Heart right ventricle (tissue), 16 donors: ENCODE measurements at places on chromosomes 4 and X. TPM values are rescaled to one million over a fixed set of nuclear protein-coding genes. Genes with fewer than 3 reads are reported as not detected.

The TNIP3 gene
- not detected for total RNA-seq

The CRMP1 gene
- total RNA-seq, result 1.9 TPM

The PROM1 gene
- 3.3 TPM for total RNA-seq

The SSX1 gene
- total RNA-seq, result not detected

The METAP1 gene
- total RNA-seq, result 59.7 TPM

The THOC2 gene
- 22.7 TPM for total RNA-seq

DNA sequence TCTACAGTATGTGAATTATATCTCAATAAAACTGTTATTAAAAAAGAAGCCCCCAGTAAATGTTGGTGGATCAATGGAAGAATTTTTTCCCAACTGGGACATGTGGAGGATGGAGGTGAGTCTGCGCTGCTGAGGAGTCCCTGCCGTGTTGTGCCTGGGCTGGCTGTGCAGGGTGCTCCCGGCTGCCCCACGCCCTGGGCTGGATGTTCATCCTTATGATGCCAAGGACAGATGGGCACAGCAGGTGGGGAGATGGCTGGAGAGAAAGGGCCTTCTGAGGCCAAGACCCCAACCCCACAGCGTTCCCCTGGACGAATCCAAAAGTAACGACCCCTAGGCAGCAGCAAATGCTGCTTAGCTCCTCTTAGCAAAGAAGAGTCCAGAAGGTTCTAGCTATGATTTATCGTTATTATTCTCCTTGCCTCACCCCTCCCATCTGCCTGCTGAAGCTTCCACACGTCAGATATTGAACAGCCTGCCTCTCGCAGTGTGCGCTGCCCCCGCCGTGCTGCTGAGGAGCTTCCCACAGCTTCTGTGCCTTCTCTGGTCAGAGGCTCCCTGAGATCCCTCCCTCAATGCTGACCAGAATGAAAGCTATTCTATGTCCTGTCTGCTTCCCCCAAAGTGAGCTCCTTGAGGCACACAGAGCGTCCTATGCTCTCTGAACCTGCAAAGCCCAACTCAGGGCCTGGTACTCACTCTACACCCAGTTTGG lies 26.5 kb downstream of the HMX1 start:
- DNase-seq, result no peak

- no peak for DNase-seq
These were observed 521.1 kb downstream of the FSTL5 start for GRCh38 chr4:161642708-161643107.

- DNase-seq, result no peak
These were observed 183.8 kb downstream of the FBXO8 start for GRCh38 chr4:174099712-174100111.

- DNase-seq, result no peak
These were observed 1000.0 kb downstream of the CCSER1 start for GRCh38 chr4:91127192-91127591.

- DNase-seq, result no peak
These were observed 98.7 kb upstream of the TLL1 start for GRCh38 chr4:165774326-165774725.

GRCh38 chrX:72102126-72102525 lies 29.6 kb downstream of the RTL5 start:
- no peak for DNase-seq

DNA sequence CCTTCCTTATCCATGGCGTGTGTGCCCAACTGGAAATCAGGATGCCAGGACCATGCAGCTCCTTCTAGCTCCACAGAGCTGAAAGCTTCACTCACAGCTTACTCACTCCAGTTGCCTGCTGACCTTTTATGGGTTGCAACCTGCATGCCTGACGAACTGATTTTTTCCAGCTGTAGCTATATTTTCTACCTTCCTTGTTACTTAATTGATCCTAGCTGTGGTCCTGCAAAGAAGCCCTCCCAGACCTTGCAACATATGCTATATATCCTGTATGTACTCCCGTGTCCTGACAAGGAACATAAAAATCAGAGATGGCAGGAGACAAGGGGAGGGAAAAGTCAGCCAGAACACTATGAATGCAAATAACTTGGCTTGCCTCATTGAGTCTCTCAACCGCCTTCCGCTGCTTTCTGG lies 135.3 kb upstream of the LDB2 start:
- DNase-seq, result no peak

DNA sequence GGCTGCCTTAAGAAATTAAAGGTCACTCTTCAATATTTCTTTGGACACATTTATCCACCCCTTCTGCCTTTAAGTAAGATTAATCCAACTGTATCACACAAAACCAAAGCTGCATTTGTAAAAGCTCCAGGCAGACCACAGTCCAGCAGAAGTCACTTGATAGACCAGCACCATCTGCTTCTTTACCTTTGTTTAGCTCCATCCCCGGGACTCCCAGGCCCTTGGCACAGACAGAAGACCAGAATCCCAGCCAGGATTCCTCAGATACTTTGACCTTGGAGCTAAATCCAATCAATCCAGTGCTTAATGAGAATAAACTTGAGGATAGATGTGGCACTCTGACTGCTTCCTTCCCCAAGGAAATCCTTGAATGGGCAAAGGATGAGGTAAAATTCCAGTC lies 333.1 kb upstream of the RASGEF1B start:
- no peak for DNase-seq

GRCh38 chr4:40915318-40916217 lies 165.8 kb downstream of the NSUN7 start:
- DNase-seq, result no peak

DNA sequence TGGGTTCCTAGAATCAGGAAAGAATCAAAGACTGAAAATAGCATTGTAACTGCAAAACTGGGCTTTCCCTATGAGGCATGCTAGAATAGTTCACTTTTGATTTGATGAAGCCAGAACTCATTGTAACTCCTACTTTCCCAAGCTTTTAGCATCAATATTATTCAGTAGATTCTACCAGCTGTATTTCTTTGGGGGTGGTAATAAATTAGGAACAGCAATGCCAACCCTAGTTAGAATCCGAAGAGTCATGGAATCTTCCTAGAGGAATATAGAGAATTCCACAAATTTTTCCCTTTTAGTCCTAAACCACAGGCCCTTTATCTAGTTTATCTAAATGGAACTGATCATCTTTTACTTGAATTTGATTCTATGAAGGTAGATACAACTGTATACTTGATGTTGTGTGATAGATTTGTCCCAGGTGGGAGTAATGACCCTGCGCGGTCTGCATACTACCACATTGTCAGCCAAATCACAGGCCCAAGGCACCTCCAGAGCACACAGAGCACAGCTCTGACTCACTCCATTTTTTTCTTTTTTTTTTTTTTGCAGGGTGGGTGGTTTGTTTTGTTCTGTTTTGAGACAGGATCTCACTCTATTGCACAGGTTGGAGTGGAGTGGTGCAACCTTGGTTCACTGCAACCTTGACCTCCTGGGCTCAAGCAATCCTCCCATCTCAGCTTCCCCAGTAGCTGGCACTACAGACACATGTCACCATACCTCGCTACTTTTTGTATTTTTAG lies 66.6 kb downstream of the EDNRA start:
- DNase-seq, result no peak

GRCh38 chr4:165986956-165987698 lies 114.1 kb downstream of the TLL1 start:
- DNase-seq, result no peak

GRCh38 chr4:87497159-87497558 lies 32.0 kb downstream of the SPARCL1 start:
- DNase-seq, result no peak

DNA sequence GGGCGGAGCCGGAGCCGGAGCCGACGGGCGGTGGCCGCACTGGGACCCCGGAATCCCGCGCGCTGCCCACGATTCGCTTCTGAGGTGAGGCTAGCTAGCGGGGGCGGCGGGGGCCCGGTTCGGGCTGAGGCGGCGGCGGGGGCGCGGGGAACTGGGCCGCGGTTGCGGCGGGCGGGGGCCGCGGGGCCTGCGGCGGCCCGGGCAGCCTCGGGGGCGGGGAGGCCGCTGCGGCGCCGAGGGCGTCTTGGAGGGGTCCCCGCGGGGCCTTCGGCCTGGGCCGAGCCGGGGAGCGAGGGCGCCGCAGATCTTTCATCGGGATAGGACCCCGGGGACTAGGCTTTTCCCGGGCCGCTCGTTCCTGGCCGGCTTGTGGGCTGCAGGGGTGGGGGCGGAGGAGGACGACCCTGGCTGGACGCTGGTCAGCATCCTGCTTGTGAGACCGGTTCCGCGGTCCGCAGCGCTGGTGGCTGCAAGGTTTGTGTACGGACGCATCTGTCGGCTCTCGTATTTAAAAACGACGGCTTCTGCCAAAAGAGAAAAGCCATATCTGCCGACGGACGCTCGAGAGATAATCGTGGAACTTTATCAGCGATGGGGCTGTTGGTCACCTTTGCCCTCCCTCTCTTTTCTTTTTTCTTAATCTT lies 419 bp downstream of the ADD1 start:
- peak; percentile 63 for DNase-seq

DNA sequence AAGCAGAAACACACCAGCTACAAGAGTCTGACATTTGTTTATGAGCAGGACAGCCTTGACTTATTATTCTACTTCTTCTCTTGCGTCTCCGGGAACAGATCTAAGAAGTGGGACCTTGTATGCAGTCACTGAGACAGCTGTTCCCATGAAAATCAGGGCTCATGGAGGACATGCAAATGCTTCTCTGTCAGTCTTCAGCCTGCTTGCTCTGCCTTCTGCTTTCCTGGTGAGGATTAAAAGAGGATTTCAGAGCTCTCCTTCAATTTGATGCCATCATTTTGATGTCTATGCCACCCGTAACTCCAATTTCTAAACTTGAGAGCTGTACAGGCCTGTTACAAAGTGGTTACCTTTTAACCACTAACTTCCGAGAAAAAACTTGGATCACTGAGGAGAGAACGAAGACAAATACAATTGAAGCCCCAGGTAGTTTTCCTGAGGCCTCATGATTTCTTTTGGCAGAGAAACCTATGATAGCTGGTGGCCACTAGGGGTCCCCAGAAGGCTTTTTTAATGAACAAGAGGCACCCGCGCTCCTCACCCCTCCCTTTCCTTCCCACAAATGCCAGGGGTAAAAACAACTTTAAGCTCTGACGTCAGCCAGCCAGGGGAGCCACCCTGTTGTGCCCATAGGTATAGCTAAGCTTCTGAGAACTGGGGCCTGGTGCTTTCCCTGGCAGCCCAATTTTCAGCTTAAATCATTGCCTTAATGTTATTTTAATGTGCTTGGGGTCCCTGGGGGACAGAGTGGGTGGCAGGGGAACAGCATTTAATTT lies 97.0 kb downstream of the DDIT4L start:
- DNase-seq, result peak; percentile 51

GRCh38 chrX:153820601-153821000 lies 9.7 kb downstream of the PDZD4 start:
- no peak for DNase-seq

DNA sequence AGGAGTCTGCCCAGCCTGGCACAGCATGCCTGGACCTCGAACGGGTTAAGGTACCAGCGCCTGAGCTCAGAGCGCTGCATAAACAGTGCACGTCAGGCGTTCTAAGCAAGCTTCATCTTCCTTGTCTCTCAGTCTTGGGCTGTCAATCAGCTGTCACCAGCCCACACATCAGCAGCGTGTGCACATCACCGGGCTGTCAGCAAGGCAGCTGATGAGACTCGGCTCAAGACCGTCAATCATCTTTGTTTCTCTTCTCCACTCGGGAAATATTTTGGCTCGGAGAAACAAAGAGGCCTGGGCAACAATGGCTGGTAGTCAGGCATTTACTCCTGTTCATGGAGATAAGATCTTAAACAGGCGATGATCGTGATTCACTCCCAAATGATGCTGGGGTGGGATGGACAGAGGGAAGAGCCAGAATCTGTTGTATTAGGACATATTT lies 141.3 kb downstream of the LDB2 start:
- DNase-seq, result no peak

GRCh38 chrX:129701624-129702069 lies 37.1 kb upstream of the XPNPEP2 start:
- DNase-seq, result peak; percentile 66

DNA sequence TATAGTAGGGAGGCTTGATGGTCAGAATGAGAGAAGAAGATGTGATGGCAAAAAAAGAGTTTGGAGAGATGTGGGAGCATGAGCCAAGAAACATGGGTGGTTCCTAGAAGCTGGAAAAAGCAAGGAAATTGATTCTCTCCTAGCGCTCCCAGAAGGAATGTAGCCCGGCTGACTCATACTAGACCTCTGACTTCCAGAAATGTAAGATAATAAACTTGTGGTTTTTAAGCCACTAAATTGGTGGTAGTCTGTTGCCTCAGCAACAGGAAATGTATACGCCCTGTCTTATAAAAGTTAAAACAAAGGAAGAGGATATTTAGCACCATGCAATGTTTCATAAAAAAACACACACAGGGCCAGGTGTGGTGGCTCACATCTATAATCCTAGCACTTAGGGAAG lies 182.7 kb upstream of the PCDH7 start:
- no peak for DNase-seq

GRCh38 chrX:139120760-139121159 lies 409.2 kb upstream of the FGF13 start:
- no peak for DNase-seq

DNA sequence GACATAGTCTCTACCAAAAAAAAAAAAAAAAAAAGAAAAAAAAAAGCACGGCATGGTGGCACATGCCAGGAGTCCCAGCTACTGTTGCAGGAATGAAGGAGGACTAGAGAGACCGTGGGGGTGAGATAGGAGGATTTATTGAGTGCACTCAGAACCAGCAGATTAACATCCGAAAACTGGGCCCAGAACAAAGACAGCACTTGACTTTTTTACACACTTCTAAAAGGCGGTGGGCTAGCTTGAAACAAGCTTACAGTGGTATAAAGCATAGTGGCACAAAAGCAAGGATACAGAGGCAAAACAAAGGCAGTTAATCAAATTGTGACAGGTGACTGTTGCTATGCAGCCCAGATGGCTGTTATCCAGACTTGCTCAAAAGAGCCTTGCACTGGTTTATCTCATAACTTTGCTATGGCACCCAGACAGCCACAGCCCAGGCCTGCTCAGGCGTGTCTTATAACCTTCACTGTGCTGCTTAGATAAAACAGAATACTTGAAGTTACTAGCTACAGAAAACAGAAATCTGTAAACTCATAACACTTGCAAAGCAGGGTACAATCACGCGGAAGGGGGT lies 9.9 kb upstream of the PI4K2B start:
- DNase-seq, result no peak

DNA sequence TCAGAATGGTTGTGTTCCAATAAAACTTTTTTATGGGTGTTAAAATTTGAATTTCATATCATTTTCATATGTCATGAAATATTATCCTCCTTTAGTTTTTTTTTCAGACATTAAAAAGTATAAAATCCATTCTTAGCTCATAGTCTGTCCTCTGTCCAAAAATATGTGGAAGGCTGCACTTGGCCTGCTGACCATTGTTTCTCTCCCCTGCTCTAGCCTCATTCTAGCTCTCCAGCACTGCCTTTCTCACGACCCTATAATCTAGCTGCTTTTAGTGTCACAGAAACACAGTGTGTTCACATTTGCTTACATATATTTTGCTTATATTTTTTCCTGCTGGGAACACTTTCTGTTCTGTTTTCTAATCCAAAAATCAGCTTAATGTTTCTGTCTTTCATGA lies 165.0 kb upstream of the ANK2 start:
- no peak for DNase-seq

GRCh38 chr4:6410068-6410467 lies 62.3 kb downstream of the PPP2R2C start:
- no peak for DNase-seq

DNA sequence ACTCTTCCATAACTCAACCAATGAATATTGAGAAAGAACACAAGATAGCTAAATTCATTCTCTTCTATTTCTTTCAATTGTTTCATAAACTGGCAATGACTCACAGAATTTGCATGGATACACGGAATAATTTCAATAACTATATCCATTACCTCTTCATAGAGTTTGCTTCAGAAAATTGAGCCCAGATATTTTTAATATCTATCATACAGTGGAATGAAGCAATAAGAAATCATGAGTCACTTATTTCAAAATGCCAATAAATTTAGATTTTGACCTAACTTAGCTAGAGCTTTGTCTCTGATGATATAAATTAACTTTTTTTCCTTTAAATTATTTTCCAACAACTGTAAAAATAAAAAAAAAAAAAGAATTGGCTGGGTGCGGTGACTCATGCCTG lies 22.2 kb upstream of the MANBA start:
- DNase-seq, result no peak
